Breast epithelium (tissue), 4 donors: ENCODE measurements at places on chromosomes 2 and 18. TPM values are rescaled to one million over a fixed set of nuclear protein-coding genes. Genes with fewer than 3 reads are reported as not detected.
A peak's percentile ranks its signal among the peaks of the same experiment; 100 is the strongest.

ABCG8 gene
- total RNA-seq: not detected

TUBA4A gene
- total RNA-seq: 48.8 TPM

SCG2 gene
- total RNA-seq: not detected

RNMT gene
- 20.5 TPM for total RNA-seq

MCM6 gene
- 11.8 TPM for total RNA-seq

MGAT4A gene
- total RNA-seq: 34.4 TPM

RRM2 gene
- total RNA-seq: 1.6 TPM

HK2 gene
- 19.9 TPM for total RNA-seq

IL1RL2 gene
- 1.9 TPM for total RNA-seq

DNA sequence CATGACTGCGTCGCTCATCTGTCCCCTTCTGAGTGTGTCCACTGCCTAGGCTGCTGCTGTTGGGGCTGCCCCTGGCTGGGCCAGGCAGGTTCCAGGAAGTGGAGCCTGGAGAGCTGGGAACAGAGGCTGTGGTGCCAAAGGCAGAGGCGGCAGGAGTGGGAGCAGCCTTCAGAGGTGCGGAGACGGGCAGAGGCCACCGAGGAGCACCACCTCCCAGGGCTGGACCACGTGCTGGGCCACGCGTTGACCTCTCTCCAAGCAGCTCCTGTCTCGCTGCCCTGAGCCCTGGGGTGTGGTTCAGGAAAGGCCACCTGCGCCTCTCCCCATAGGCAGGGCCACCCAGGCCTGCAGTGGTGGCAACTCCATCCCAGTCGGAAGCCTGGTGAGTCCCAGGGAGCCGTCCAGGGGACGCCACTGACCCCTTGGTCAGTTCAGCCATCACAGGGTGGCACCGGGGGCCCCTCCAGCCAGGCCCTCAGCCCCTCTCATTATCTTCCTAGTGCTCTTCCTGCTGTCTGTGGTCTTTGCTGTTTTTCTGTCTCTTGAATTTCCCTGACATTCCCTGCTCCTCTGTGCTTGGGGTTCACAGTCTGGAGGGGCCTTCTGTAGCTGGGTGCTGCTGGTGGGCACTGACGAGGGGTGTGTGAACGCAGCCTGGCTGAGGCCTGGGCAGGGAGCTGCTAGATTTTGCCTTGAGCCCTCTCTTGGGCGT, 122.8 kb upstream of the HS6ST1 start:
- H3K4me3 ChIP-seq: no peak overlapping the region
- no peak for DNase-seq
- H3K27me3 ChIP-seq: no peaks in the 10 kb centered on the region
- H3K27ac ChIP-seq: peak overlapping the region; percentile 3
- no peaks in the 10 kb centered on the region for H3K36me3 ChIP-seq

- no peaks in the 10 kb centered on the region for H3K4me1 ChIP-seq
- H3K27me3 ChIP-seq: no peaks in the 10 kb centered on the region
- DNase-seq: no peak
- H3K4me3 ChIP-seq: no peak overlapping the region
Observed at GRCh38 chr2:16709769-16710168, 44.1 kb upstream of the CYRIA start.

- no peak overlapping the region for H3K4me3 ChIP-seq
- no peaks in the 10 kb centered on the region for H3K27me3 ChIP-seq
- DNase-seq: no peak
Observed at GRCh38 chr2:41872646-41873045, 175.2 kb upstream of the PKDCC start.

DNA sequence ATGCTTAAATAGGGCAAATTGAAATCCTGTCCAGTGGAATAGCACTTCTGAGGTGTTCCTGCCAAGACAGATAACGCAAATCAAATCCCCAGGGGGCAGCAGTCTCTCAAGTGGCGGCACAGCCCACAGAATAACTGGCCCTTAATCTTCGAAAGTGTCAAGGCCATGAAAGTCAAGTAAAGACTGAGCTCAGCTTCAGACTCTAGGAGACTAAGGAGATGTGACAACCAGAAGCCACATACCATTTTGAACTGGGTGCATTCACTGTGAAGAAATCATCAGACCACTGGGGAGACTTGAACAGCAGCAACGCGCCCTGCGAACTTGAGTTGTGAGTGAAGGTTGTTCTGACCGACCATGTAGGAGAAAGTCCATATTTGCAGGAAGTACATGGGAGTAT, 66.0 kb upstream of the ASAP2 start:
- H3K4me3 ChIP-seq: no peak overlapping the region
- no peak overlapping the region for H3K27ac ChIP-seq
- no peaks in the 10 kb centered on the region for H3K27me3 ChIP-seq
- DNase-seq: no peak
- H3K4me1 ChIP-seq: peaks cover 4% of the 10 kb centered on the region
- H3K36me3 ChIP-seq: no peaks in the 10 kb centered on the region

GRCh38 chr18:35063875-35064690, 22.9 kb downstream of the MAPRE2 start:
- no peaks in the 10 kb centered on the region for H3K27me3 ChIP-seq
- no peak overlapping the region for H3K27ac ChIP-seq
- DNase-seq: no peak
- H3K4me1 ChIP-seq: no peaks in the 10 kb centered on the region
- H3K36me3 ChIP-seq: no peaks in the 10 kb centered on the region

- H3K4me1 ChIP-seq: no peaks in the 10 kb centered on the region
- DNase-seq: no peak
- H3K36me3 ChIP-seq: no peaks in the 10 kb centered on the region
- H3K27ac ChIP-seq: no peak overlapping the region
- no peaks in the 10 kb centered on the region for H3K27me3 ChIP-seq
Observed at GRCh38 chr2:2325516-2325915, 5.6 kb downstream of the MYT1L start.

DNA sequence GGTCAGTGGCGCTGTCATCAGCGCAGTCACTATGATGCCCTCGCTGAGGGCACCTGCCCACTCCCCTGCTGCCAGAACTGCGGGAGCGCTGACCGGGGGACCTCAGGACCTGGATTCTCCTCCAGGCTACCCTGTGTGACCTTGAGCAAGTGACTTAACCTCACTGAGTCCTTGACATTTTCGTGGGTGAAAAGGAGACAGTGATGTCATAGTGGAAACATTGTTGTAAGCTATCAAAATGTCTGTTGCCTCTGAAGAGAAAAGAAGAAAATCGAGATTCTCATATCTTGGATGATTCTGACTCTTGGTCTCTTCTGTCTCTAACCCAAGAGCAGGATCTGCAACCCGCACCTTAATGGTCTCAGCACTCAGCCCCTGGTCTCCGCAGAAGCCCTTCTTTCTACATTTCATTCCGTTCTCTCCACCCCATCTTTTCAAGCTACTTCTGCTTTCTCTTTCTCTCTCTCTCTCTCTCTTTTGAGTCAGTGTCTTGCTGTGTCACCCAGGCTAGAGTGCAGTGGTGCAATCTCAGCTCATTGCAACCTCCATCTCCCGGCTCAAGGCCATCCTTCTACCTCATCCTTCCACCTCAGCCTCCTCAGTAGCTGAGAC, 978 bp upstream of the TUBA4A start:
- peaks cover 11% of the 10 kb centered on the region for H3K4me1 ChIP-seq
- no peaks in the 10 kb centered on the region for H3K27me3 ChIP-seq
- peak overlapping the region; percentile 55 for H3K4me3 ChIP-seq
- no peak for DNase-seq
- no peaks in the 10 kb centered on the region for H3K36me3 ChIP-seq
- H3K27ac ChIP-seq: peak overlapping the region; percentile 98

- no peaks in the 10 kb centered on the region for H3K4me1 ChIP-seq
- H3K36me3 ChIP-seq: no peaks in the 10 kb centered on the region
- H3K4me3 ChIP-seq: no peak overlapping the region
- DNase-seq: peak; percentile 62
- no peaks in the 10 kb centered on the region for H3K27me3 ChIP-seq
- H3K27ac ChIP-seq: no peak overlapping the region
Observed at GRCh38 chr2:225660262-225661131, 261.0 kb downstream of the NYAP2 start.

- no peak overlapping the region for H3K27ac ChIP-seq
- peaks cover 4% of the 10 kb centered on the region for H3K4me1 ChIP-seq
- H3K4me3 ChIP-seq: peak overlapping the region; percentile 12
- no peaks in the 10 kb centered on the region for H3K27me3 ChIP-seq
Observed at GRCh38 chr2:9142551-9143263, 63.9 kb upstream of the ASAP2 start.

GRCh38 chr2:11598228-11598731, 64.4 kb downstream of the GREB1 start:
- no peaks in the 10 kb centered on the region for H3K4me1 ChIP-seq
- no peak overlapping the region for H3K4me3 ChIP-seq
- no peaks in the 10 kb centered on the region for H3K36me3 ChIP-seq
- no peak for DNase-seq
- no peaks in the 10 kb centered on the region for H3K27me3 ChIP-seq

DNA sequence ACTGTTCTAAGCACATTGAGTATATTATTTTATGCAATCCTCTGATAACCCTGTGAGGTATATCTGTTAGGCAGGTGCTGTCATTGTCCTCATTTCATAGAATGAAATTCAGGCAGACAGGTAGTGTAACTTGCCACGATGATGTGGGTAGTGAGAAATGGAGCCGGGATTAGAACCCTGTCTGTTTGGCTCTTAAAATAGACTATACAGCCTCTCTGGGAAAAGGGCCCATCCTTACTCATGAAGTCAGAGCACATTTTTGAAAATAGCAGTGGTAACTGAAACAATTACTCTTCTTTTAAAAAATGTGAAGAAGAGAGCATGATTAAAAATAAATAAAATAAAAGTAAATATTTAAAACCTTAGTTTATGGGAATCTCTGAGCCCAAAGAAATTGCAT, 23.0 kb downstream of the FAM171B start:
- H3K27me3 ChIP-seq: no peaks in the 10 kb centered on the region
- no peak overlapping the region for H3K4me3 ChIP-seq
- no peak for DNase-seq
- H3K4me1 ChIP-seq: no peaks in the 10 kb centered on the region

- no peak overlapping the region for H3K27ac ChIP-seq
- DNase-seq: peak; percentile 31
- no peaks in the 10 kb centered on the region for H3K4me1 ChIP-seq
- no peak overlapping the region for H3K4me3 ChIP-seq
- no peaks in the 10 kb centered on the region for H3K27me3 ChIP-seq
- H3K36me3 ChIP-seq: no peaks in the 10 kb centered on the region
Observed at GRCh38 chr2:235935773-235936172, 232.4 kb downstream of the GBX2 start.

DNA sequence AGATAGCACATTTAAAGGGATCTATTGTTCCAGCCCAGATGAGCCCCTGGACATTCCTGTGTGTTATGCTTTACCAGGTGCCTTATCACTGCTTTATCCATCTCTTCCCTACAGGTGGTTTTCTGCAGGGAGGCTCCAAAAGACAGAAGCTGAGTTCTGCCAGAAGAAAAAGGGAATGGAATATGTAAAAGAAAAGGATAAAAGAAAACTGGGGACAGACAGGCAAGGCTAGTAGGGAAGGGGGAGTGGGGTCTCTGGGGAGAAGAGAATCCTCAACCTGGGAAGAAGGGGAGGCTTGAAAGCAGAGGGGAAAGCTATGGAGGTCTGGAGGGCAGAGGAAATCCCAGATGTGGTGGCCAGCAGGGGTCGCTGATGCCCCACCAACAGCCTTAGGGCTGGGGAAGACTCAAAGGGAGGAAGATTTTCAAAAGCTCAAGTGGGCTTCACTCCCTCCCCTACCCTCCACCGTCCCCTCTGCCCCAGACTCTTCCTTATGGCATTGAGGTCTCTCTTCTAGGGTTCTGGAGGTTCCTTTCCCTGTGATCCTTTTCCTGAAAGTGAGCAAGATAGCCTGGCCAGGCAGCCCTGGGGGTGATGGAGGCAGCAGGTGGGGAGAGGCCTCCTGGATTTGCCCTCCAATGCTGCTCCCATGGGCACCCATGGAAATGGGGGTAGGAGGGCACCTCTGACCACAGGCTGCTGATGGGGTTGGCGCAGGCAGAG, 178.1 kb upstream of the PKDCC start:
- H3K27ac ChIP-seq: no peak overlapping the region
- no peaks in the 10 kb centered on the region for H3K36me3 ChIP-seq
- no peak overlapping the region for H3K4me3 ChIP-seq

DNA sequence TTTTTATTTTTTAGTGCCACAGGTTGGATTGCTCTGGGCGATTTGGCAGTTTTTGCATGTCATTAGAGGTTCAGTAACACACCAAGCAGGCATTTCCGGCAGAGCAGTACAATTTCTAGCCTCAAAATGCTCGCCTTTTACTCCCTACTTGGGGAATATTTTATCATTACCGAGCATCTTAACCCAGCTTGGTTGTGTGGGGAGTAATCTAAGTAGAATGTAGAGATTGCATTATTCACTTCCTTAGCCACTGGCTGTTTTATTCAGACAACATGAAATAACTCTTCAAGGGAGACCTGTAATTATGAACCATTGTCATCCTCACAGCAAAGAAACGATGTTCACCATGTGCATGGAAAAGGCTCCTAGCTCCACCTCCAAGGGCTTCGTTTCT, 13.1 kb downstream of the GRP start:
- peaks cover 6% of the 10 kb centered on the region for H3K4me1 ChIP-seq
- no peaks in the 10 kb centered on the region for H3K27me3 ChIP-seq
- DNase-seq: no peak

DNA sequence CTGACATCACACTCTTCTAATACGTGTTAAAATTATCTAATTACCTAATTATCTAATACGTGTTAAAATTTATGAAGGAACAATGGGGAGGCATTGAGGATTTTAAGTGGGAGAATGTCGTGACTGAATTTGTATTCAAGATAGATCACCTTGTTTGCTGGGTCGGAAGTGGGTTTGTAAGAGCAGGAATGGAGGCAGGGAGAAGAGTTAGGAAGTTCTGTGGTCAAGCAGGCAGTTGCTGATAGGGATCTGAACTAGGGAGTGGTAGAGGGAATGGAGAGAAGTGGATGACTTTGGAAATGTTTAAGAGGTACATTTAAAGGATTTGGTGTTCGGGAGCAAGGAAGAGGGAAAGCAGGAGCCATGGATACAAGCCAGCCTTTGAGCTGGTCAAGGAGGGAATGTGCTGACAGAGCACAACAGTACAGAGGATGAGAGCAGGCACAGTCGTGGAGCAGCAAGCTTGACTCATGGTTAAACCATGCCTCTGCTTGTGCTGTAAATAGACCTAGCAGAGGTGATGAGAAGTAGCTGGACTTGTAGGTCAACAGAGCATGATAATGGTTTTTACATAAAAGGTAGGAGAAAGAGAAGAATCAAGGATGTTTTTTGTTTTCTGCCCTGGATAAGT, 16.2 kb downstream of the IL18RAP start:
- H3K27ac ChIP-seq: no peak overlapping the region
- H3K4me3 ChIP-seq: no peak overlapping the region
- H3K36me3 ChIP-seq: no peaks in the 10 kb centered on the region
- no peak for DNase-seq
- no peaks in the 10 kb centered on the region for H3K27me3 ChIP-seq
- H3K4me1 ChIP-seq: no peaks in the 10 kb centered on the region

- no peak overlapping the region for H3K4me3 ChIP-seq
- no peaks in the 10 kb centered on the region for H3K36me3 ChIP-seq
- H3K27me3 ChIP-seq: no peaks in the 10 kb centered on the region
- no peak overlapping the region for H3K27ac ChIP-seq
- DNase-seq: no peak
Observed at GRCh38 chr18:79384151-79384807, 11.5 kb upstream of the NFATC1 start.
